ENCODE measurements at places on chromosomes 13 and 19.

DNA sequence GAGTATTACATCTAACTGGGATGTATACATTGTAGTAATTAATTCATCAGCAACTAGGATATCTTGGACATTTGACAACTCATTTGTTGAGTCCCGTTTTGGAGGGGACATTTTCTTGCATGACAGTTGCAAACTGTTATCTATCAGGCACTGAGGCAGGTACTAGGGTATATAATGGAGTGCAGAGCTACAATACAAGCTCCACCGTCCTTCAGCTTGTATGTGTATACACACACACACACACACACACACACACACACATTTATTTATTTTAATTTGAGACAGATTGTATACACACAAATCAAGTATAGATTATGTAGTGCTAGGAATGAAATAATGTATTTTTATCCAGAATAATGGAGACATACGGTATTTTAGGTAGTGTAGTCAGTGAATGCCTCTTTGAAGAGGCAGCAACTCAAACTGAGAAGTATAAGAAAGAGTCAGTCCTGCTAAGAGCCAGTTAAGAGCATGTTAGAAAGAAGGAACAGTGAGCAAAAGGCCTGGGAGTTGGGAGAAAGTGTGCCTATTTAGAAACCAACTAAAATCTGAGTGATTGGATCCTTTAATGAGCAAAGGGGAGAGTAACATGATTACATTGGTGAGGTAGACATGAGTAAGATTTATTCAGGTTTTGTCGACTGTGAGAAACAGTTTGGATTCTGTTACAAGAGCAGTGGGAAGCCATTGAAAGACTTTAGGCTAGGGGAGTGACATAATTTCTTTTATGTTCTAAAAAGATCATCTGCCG is 74.5 kb downstream of the NBEA start:
- no peak for DNase-seq

- DNase-seq = no peak
These were observed 8.8 kb downstream of the IL4I1 start for GRCh38 chr19:49887665-49888509.

GRCh38 chr13:31250435-31250834 is 50.7 kb downstream of the B3GLCT start:
- no peak for DNase-seq

- no peak for DNase-seq
These were observed 166.7 kb upstream of the TSHZ3 start for GRCh38 chr19:31515931-31516330.

GRCh38 chr13:72700509-72700908 is 26.9 kb downstream of the MZT1 start:
- no peak for DNase-seq

GRCh38 chr19:44816301-44816700 is 7.4 kb downstream of the BCAM start:
- no peak for DNase-seq

- DNase-seq = no peak
These were observed 4.7 kb upstream of the MVB12A start for GRCh38 chr19:17415121-17415520.

- no peak for DNase-seq
These were observed 16.2 kb downstream of the ZNF71 start for GRCh38 chr19:56611288-56611687.

DNA sequence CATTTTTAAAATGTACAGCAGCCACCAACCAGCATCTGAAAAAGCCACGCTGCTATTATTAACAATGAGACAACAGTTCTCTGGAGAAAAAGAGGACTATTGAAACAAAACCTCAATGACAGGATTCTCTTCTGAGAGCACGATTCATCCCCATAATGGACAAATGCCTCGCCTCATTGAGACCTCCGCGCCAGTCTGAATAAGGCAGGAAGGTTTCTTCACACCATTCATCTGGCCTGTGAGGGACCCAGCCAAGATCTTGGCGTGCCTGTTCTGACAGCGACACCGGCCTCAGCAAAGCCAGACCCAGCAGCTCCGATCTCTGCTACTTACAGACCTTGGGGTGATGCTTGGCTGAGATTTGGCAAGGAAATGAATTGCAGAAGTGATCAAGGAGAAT is 14.8 kb downstream of the SMIM7 start:
- DNase-seq = no peak

DNA sequence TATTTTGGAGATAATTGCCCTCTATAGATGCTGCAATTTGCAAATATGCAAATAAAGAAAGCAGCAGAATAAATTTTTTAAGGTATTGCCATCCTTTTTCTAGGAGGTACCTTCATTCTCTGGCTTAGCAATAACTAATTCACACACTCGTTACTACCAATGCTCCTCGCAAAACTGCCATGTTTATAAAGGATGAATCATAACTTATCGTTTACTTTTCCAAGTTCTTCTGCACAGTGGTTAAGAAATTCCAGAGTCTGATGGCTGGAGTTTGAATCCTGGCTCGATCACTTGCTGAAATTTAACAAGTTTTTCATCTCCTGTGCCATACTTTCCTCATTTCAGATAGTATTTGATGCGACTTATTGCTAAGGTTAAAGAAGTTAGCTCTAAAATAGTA is 708.6 kb upstream of the KLHL1 start:
- no peak for DNase-seq

- DNase-seq = no peak
These were observed 447.2 kb downstream of the RFC3 start for GRCh38 chr13:34265046-34265679.

DNA sequence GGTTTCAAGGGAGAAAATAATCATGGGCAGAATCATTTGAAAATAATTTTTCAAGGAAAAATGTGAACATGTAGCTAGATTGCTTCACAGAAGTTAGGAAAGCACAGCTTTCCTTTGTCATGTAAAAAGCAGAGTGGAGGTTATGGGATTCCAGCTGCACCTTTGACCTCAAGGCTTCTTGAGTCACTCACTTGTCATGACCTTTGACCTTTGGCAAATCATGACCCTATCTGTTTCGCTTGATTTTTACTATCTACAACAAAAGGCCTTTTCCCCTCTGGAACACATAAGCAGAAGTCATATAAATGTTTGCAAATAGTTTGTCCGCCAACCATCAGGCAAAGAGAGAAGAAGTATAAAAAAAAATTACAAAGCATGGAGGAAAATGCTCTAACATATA is 210.7 kb upstream of the MIR17HG start:
- DNase-seq = no peak

DNA sequence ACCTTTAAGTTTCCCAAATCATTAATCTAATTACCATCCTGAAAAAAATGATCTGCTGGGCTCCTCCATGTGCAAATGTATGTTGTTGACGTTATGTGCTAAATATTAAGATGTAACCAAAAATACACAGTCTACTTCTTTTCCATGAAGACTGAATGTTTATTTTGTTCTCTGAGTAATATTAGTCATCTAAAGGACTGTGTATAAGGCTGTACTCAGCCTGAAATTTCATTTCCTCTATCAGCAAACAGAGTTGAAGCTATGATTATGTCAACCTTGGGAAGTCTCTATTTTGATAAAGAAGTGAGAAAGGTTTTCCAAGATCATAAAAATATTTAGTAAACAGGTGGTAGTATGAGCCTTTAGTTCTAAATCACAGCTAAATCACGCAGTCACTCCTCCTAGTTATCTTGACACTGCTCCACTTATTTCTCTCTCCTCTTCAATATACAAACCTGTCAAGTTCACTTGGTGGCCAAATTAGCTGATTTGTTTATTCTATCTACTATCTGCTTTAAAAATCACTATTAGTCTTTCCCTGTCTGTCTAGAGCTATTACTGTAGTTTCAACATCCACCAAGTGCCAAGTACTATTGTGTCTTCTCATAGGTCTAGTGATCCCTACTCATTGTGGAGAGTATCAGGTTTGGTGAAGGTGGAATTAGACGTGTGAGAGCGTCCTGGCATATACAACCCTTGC is 211.7 kb upstream of the STARD13 start:
- no peak for DNase-seq

DNA sequence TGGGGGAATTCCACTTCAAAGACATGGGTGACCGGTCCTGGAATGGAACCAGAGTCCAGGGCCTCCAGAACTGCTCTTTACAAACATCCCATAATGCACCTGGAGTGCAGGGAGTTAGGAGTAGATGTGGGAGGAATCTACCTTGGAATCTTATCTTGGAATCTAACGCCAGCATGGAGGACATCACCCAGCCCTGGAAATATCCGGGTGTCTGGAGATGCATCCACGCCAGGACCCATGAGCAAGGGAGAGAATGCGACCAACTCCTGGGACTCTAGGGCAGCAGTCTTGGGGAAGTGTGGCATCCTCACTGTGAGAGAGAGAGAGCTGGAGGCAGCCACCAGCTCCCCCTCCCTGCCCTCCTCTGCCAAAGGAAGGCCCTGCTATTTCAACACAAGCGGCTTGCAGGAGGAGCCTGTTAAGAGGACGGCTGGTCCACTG is 211.8 kb downstream of the UQCRFS1 start:
- DNase-seq = no peak

DNA sequence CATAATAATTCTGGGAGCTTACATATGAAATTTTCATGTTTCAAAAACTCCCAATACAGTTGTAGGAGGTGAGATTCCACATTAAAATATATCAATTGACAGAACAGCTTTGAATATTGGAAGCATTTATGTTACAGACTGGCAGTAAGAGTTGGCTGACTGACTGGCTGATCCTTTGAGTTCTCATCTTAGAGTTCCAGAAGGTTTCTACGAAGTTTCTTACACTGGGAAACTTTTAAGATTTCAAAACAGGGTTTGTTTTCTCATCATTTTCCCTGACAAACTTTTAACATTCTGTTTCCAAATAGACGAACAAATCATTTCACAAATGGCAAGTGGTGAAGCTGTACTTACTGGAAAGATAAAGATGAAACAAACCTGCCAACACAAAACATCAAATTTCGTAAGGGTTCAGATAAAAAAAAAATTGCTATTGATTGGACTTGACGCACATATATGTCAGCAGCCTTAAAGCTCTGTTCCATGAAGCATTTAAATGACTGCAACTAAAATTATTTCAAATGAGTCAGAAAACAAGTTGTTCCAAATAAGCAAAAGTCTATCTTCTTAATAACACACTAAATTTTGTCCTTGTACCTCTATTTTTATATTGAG is 243.5 kb downstream of the SUCLA2 start:
- no peak for DNase-seq

GRCh38 chr13:70842062-70842644 is 733.9 kb upstream of the KLHL1 start:
- no peak for DNase-seq

DNA sequence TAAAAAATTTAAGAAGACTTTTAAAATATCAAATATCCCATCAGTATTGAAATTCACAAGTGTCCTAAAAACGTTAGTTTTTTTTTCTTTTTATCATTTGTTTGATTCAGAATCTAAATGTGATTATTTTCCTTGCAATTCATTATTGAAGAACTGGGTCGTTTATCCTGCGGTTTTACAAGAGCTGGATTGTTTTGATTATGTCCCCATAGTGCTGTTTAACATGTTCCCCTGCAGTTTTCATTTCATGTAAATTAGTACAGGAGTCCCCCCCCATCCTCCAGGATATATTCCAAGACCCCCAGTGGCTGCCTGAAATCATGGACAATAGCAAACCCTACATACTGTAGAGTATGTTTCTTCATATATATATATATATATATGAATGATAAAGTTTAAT is 105.7 kb downstream of the KCTD15 start:
- no peak for DNase-seq

DNA sequence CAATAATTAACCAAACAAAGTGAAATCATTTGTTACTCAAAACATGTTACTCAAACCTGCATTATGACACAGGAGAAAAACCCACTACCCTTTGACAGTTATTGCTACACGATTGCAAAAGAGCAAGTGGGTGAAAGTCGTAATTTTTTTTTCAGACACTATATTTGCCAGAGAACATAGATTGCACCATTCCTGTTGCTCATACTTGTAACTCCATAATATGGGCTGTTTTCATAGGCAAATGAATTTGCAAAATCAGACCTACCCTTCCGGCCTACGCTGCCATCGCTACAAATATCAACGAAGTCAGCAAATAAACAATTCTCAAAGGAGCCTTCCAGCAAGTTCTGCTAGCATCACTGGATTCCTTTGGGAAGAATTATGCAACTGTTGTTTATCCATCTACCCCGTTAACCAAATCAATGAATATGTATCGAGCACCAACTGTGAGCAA is 396.5 kb downstream of the IRS2 start:
- DNase-seq = no peak

DNA sequence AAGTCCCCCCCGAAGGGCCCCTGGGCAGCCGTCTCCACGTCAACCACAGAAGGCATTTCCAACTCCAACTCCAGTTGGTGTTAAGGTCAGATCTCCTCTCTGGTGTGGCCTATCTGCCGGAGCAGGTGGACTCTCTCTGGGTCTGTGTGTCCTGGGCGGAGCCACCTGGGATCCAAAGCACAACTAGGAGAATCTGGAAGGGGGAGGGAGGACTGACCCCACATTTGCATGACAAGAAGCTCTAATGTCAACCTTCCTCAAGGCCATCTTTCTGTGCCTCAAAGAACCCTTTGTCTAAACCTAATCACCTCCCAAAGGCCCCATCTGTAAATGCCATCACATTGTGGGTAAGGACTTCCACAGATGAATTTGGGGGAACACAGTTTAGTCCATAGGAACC is 381.5 kb downstream of the UQCRFS1 start:
- DNase-seq = no peak

DNA sequence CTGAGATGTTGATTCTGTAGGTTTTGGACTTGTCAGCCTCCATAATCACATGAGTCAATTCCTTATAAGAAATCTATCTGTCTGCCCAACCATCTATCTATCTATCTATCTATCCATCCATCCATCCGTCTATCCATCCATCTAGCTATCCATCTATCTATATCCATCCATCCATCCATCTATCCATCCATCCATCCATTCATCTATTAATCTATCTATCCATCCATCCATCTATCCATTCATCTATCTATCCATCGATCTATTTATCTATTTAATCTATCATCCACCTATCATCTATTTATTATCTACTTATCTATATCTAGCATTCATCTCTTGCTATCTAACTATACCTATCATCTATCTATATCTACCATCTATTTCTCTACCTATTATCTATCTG is 357.2 kb upstream of the ZNF507 start:
- DNase-seq = no peak

GRCh38 chr19:35052599-35053190 is 11.2 kb downstream of the HPN start:
- DNase-seq = no peak

DNA sequence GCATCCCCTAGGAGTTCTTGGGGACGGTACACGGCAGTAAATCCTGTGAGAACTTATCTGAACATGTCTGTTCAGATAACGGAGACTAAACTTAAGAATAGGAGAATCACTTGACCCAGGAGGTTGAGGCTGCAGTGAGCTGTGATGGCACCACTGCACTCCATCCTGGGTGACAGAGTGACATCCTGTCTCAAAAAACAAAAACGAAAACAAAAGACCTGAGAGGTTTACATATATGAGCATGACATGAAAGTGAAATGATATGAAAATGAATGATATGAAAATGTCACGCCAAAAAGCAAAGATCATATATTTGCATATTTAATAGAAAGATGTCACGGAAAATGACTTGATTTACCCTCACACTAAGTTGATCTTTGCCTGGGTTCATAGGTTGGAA is 5.8 kb downstream of the ZNF175 start:
- no peak for DNase-seq

GRCh38 chr19:14540741-14541525 is 11.5 kb downstream of the TECR start:
- no peak for DNase-seq

- no peak for DNase-seq
These were observed at the start of gene ATP8B3 for GRCh38 chr19:1811942-1812425. ATP8B3 (minus strand) TSS chr19:1812276; CDS start chr19:1811736, 540 bp downstream.
